T-cell (primary cell): ENCODE measurements at places on chromosomes 1 and 21.

DNA sequence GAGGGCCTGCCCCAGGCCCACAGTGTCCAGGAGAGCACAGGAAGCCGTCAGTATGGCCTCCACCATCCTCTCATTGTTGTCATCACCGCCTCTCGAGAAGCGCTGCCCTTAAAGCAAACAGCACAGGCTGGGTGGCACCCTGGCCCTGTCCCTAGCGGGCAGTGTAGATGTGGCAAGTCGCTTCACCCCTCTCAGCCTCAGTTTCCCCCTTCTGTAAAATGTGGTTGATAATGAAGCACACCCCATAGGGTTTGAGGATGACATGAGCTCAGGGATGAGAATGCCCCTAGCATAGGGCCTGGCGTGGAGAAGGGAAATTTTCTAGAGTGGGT lies 13.4 kb downstream of the PLA2G2F start:
- no peaks in the 10 kb centered on the region for H3K4me1 ChIP-seq
- DNase-seq = no peak
- no peaks in the 10 kb centered on the region for H3K27me3 ChIP-seq
- no peaks in the 10 kb centered on the region for H3K36me3 ChIP-seq
- H3K4me3 ChIP-seq = no peak overlapping the region

DNA sequence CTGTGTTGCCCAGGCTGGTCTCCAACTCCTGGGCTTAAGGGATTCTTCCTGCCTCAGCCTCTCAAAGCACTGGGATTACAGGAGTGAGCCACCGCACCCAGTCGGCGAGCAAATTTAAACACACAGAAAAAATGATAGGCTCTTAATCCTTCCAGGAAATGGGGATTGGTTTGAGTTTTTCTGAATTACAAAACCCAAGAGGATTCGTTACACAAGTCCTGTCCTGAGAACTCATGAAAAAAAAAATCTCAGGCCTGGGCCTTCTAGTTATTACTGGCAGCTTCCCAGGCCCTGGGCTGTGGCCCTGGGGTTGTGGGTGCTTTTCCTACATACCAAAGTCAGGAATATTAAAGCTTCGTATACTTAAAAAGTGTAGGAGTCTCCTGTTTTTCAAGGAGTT lies 6.3 kb upstream of the IFNGR2 start:
- H3K4me1 ChIP-seq = no peaks in the 10 kb centered on the region

DNA sequence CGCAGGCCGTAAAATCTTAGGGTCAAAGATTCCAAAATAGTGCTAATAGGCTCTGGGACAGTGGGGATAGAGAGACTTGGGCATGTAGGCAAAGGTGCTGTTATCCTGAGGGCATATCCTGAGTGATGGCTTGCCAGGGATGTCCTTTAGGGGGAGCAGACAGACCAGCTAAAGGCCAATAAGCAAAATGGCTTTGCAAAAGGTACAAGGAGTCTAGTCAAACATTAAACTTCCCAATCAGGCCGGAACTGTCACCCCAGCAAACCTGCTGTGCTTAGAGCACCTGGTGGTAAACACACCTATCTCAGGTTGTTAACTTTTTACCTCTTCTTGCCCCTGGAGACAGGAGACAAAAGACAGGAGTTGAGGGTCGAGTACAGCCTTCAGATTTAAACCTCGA lies 49.1 kb downstream of the TRABD2B start:
- no peaks in the 10 kb centered on the region for H3K4me1 ChIP-seq
- DNase-seq = no peak
- peaks cover 18% of the 10 kb centered on the region for H3K27me3 ChIP-seq
- H3K36me3 ChIP-seq = no peaks in the 10 kb centered on the region
- H3K27ac ChIP-seq = no peak overlapping the region

DNA sequence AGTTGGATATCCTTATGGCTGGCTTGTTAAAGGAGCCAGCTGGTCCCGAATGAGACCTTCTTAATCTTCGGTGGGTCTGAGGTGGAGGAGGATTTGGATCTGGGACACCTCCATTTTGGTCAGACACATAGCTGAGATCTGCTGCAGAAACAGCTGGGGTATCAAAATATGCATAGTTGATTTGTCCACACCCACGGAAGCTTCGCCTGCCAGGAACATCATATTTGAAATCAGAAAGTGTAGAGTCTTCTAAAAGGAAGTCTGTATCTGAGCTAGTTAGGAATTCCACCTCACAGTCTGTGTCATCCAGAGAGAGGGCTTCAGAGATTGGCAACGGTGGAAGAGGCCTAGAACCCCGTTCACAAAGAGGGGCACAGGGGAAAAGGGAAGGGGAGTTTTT lies 12.3 kb downstream of the ERRFI1 start:
- H3K36me3 ChIP-seq = no peaks in the 10 kb centered on the region
- DNase-seq = no peak
- peaks cover 9% of the 10 kb centered on the region for H3K27me3 ChIP-seq
- no peak overlapping the region for H3K4me3 ChIP-seq

- H3K4me3 ChIP-seq = no peak overlapping the region
- H3K4me1 ChIP-seq = no peaks in the 10 kb centered on the region
- H3K36me3 ChIP-seq = no peaks in the 10 kb centered on the region
- no peaks in the 10 kb centered on the region for H3K27me3 ChIP-seq
Observed at GRCh38 chr1:242435200-242435599, 89.3 kb downstream of the PLD5 start.

DNA sequence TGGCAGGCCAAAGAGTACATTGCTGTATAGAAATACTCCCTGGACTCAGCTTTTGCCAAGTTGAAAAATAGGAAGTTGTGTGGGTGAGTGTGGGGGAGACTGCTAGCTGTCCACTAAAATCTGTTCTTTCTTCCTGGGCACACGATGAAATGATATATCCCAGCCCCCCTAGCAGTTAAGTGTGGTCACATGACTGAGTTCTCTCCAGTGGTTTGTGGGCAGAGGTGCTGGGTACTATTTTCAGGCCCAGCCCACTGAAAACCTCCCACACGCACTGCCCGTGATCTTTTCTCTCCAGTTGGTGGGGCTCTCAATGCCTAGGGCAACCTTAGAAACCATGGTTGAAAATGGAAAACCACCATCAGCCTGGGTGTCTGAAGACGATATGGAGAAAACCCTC lies 119.7 kb upstream of the LMO4 start:
- no peak overlapping the region for H3K4me3 ChIP-seq
- no peaks in the 10 kb centered on the region for H3K36me3 ChIP-seq
- no peak for DNase-seq
- H3K27ac ChIP-seq = no peak overlapping the region

GRCh38 chr1:20663969-20664715 lies 3.0 kb upstream of the DDOST start:
- no peaks in the 10 kb centered on the region for H3K27me3 ChIP-seq
- H3K36me3 ChIP-seq = no peaks in the 10 kb centered on the region
- H3K4me1 ChIP-seq = peaks cover 10% of the 10 kb centered on the region

- no peaks in the 10 kb centered on the region for H3K36me3 ChIP-seq
- peaks cover 3% of the 10 kb centered on the region for H3K27me3 ChIP-seq
- H3K4me3 ChIP-seq = no peak overlapping the region
Observed at GRCh38 chr1:205783904-205784303, 8.6 kb upstream of the RAB29 start.

DNA sequence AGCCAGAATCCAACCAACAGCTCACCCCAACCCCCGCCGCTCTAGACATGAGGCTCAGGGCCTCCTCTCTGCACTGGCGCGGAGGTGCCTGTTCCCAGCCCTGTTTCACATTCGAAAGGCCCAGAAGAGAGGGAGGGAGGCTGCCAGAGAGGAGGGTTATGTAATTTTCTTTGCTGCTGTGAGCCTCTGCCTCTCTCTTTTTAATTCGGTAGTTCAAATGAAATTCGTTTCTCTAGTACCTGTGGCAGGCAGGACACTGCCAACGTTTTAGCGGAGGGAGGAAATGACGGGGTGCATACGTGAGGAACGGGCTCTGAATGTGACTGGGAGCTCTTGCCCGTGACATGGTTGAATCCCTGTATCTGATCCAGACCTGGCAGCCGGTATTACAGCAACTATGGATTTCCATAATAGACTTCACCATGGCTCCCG lies 9.4 kb downstream of the PRDM16 start:
- no peaks in the 10 kb centered on the region for H3K4me1 ChIP-seq
- peaks cover 61% of the 10 kb centered on the region for H3K27me3 ChIP-seq
- DNase-seq = no peak
- no peak overlapping the region for H3K4me3 ChIP-seq

- DNase-seq = no peak
- no peak overlapping the region for H3K4me3 ChIP-seq
- no peak overlapping the region for H3K27ac ChIP-seq
Observed at GRCh38 chr1:166789286-166789685, 50.0 kb upstream of the POGK start.
